Spinal cord (tissue), 10 donors: ENCODE measurements at places on chromosomes 3 and 15. TPM values are rescaled to one million over a fixed set of nuclear protein-coding genes. Genes with fewer than 3 reads are reported as not detected.

DNA sequence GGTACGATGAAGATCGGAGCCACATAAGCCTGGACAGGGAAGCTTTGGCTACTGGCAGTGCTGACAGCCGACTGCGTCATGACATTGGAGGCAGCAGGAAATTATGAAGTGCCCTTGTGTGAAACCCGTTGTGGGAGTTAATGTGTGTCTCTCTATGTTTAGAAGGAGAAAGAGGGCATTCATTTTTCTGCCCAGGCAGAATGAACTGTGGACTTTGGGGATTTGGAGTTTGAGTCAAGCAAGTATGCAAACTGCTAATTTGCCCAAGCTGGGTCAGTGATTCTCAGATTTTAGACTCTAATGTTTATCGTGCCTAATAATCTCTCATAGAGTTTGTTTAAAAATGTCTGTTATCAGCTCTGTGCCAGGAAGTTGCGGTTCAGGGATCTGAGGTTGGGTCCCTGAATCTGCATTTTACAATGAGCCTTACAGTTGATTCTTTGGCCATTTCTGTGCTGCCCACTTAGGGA, 5.6 kb downstream of the CTXND1 start:
- DNase-seq = no peak

Gene ISG20
- total RNA-seq = 2.0 TPM

- DNase-seq = no peak
Measured at GRCh38 chr3:73245459-73245858, 184.0 kb downstream of the EBLN2 start.

Gene IGF1R
- total RNA-seq = 21.8 TPM

DNA sequence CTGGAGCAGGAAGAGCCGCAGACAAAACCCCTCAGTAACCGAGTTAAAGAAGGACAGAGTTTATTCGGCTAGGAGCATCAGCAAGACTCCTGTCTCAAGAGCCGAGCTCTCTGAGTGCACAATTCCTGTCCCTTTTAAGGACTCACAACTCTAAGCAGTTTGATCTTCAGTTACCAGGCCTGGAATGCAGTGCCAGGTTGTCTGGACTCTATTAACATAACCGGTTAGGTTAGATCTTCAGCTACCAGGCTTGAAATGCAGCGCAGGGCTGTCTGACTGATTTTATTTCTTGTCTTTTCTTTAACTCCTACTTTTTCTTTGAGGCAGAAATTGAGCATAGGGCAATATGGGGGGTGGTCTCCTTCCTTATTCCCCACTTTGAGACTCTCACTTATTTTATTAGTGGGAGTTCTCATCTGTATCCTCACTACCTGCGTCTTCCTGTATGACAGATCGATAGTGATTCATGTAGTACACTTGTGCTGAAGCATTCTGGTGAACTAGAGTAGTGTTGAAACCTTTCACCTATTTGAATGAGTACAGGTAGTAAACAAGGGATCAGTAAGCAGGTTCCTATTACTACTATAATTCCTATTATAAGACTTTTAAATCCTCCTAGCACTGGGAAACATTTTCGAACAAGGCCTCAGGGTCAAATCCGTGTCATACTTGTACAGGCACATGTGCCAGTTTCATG, 325.0 kb downstream of the CGGBP1 start:
- no peak for DNase-seq

DNA sequence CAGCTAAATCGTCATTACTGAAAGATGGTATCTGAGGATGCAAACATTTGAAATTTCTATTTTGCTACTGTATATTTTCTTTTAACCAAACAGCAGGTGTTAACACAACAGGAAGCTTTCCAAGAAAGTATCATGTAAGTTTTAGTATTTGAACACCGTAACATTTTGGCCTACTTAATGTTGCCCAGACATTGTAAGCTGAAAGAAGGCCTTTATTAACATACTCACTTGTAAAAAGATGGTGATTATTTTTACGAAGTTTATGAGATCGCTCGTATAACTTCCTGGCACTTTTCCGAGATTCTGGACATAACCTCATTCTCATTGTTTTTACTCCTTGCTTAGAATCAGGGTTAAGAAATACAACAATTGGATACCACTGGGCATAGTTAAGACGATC, 95.7 kb downstream of the TJP1 start:
- DNase-seq = no peak

DNA sequence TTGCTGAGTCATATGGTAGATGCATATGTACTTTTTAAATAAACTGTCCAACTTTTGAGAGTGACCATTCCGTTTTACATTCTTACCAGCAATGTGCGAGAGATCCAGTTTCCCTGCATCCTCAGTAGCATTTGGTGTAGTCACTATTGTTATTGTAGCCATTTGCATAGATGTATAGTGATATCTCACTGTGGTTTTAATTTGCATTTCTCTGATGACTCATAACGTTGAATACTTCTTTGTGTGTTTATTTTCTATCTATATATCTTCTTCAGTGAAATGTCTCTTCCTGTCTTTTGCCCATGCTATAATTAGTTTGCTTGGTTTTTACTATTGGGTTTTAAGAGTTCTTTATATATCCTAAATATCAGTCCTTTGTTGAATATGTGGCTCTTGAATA, 255.7 kb upstream of the GRM7 start:
- DNase-seq = no peak

DNA sequence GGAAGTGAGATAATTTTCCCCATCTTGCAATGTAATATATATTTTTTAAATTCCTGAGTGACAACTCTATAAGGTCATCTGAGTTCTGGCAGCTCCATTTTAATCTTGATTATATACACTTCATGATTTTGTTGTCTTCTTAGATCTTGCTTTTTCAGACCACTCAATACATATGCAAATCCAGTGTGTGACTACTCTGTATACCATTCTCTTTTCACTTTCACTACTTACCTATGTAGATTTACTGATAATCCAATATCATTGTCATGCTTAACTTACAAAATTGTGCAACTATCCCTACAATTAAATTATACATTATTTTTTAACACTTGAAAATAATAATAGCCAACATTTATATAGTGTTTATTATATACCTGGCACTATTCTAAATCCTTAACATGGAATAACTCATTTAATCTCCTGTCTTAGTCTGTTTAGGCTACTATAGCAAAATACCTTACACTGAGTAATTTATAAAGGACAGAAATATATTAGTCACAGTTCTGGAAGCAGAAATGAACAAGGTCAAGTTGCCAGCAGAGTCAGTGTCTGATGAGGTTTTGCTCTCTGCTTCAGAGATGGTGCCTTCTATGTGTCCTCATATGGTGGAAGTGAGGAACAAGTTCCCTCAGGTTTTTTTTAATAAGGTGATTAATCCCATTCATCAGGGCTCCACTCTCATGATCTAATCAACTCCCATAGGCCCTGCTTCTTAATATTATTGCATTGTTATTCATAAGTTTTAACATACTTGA, 338.5 kb downstream of the TUSC7 start:
- DNase-seq = no peak

- no peak for DNase-seq
Measured at GRCh38 chr3:60801307-60801706, 449.9 kb downstream of the FHIT start.

DNA sequence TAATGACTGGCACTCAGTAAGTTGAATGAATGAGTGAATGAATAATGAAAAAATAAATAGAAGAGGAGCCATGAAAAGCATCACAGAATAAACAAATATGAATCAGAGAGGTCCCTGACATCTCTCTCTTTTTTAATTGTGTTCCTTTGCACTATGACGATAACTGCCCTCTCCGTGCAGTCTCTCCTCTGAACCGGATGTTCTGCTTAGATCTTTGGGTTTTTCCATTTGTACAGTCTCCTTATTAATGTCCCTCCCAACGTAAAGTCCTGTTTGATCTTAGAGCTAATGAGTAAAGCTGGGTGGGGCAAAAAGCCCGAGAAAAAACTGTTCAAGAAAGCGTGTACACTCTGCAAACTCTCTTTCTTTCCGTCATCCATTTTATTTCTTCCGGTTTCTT, 28.3 kb upstream of the BHLHE40 start:
- no peak for DNase-seq

Gene DUSP7
- total RNA-seq = 13.8 TPM

GRCh38 chr15:86624261-86625036, 544.8 kb downstream of the AGBL1 start:
- no peak for DNase-seq

GRCh38 chr15:69658411-69658945, 205.9 kb downstream of the RPLP1 start:
- no peak for DNase-seq

- no peak for DNase-seq
Measured at GRCh38 chr3:153855772-153856171, 265.4 kb upstream of the ARHGEF26 start.

DNA sequence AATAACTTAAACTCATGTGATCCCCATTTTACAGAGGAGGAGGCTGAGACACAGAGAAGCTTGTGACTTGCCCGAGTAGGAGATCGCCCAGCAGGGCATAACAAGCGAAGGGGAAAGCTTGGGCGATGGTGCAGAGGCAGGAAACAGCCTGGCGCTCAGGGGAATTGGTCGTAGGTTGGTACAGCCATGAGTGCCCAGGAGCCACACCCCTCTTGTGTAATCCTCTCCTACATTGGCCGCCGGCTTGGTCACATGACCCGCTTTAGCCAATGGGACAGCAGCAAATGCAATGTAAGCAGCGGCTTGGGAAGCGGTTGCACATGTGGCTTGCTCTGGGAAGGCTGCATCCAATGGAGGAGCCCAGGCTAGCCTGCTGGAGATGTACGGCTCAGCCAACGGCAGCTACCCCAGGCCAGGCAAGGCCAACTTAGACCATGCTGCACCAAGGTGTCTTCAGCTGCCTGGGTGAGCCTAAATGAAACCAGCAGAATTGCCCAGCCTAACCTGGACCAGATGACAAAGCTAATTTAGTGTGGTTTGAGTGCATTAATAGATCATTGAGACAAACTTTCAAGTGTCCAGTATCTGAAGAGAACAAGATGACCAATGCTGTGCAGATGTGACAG, 50.3 kb upstream of the SLC6A6 start:
- no peak for DNase-seq

Gene GAP43
- total RNA-seq = 190 TPM

DNA sequence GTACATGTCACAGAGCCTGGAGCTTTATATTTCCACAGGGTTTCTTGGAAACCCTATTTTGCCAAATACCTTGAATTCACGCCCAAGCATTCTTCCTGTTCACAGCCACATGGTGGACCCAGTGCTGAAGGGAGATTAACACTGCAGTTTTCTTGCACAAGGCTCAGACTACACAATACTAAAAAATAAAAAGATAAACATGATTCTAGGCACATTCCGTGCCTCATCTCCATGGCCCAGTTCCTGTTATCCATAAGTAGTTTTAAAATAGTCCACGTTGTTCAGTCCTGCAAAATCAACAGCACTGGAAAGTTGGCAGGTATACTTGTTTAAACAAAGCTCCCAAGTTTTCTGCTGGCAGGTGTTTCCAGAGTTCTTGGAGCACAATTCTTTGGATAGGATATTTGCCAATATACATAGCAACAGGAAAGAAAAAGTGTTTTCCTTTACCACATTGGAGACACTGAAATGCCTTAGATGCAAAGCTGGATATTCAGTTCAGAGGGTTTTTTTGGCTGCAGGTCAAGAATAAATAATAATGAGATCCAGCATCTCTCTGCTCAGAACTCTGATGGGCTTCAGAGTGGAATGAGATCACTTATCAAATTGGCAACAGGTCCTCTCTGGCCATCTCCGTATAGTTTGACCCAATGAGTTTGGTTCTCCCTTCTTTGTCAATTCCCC, 88.1 kb upstream of the TGFBR2 start:
- no peak for DNase-seq

Gene UNC13C
- 13.2 TPM for total RNA-seq

DNA sequence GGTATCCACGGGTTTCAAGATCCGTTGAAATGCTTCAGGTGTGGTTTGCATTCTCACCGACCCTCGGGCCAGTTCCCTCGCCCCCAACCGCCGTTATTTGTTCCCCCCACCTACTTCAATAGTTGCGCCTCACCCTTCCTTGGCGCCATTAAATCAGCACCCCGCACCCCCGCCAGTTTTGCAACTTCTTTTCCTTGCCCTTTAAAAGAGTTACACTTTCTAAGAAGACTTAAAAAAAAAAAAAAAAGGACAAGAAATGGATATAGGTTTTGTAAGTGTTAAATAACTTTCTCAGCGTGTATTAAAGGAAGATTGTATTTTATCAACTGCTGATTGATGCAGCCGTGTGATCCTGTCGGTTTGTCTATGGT, 87.2 kb downstream of the NR2F2 start:
- no peak for DNase-seq

DNA sequence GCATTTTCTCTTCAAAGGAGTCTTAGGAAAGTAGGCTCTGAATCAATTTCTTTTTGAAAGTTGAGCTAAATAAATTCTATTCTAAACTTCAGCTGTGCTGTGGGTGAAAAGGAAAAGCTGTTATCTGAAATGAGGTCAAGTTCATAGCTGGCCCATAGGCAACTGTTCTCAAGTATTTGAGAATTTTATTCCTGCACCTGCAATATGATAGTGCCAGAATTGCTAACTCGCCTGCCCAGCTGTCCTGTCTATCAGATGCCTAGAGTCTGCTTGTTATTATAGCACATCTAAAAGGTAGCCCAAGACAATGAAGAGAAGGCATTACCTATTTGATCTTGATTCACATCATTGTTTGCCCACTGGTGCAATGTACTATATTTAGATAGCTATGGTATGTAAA, 798.7 kb downstream of the DIPK2A start:
- DNase-seq = no peak

DNA sequence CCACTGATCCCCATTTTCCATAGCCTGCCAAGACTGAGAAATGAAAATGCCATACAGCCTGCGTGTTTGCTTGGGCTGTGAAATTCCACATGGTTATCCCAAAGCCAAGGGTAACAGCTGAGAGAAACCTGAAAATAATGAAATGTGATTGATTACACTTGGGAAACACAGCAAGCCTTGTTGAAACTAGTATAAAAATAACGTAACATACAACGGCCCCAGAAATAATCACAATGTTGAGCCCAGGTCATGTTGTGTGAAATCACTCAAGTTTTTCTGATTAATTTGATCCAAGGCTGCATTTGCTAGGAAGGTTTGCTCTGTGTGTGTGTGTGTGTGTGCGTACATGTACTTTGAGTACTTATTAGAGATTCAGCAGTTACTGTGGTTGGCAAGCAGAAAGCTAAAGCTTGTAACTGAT, 269.0 kb downstream of the OXSM start:
- no peak for DNase-seq

Gene KNG1
- total RNA-seq = not detected

GRCh38 chr3:69244039-69244438, 121.6 kb upstream of the LMOD3 start:
- DNase-seq = no peak

Gene ATP10A
- total RNA-seq = 4.6 TPM

Gene ADCY5
- total RNA-seq = 29.5 TPM

DNA sequence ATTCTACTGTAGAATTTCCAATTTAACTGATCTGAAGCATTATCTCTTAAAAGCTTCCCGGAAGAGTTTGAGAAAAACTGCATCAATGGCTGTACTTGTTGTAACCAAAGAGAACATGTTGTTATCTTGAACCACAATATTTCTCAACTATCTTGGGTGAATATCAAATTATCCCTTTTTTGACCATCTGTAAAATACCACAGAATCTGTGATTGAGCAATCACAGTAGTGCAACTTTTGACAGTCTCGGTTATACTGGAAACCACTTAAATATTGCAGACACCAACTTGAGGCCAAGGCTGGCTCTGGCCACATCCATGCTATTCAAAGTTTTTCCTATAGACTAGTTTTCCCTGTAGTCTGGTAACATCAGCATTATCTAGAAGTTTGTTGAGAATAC, 842.8 kb upstream of the EPHA6 start:
- no peak for DNase-seq

- DNase-seq = no peak
Measured at GRCh38 chr15:42939841-42940240, 19.3 kb upstream of the TTBK2 start.

Gene TPRG1
- total RNA-seq = 5.1 TPM

GRCh38 chr15:76962337-76963013, 30.9 kb downstream of the RCN2 start:
- no peak for DNase-seq

Gene MKRN2OS
- total RNA-seq = not detected
